ENCODE measurements at places on chromosomes 2 and 18.

DNA sequence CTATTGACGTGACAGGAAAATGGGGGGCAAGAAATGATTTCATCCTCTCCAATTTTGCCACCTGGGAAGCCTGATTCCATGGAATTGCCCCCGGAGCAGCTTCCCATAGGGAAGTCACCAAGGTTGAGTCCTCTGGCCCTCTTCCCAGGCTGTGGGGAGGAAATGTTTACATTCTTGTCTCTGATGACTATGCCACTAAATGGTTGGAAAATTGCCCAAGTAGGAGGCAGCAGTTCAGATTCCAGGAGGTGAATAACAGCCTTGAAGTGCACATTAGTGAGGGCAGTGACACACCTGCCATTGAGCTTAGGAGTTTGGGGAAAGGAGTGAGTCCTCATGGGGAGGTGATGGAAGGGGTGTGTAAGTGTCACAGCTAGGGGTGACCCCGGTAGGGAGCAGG is 449.2 kb upstream of the DCC start:
- DNase-seq, result no peak

DNA sequence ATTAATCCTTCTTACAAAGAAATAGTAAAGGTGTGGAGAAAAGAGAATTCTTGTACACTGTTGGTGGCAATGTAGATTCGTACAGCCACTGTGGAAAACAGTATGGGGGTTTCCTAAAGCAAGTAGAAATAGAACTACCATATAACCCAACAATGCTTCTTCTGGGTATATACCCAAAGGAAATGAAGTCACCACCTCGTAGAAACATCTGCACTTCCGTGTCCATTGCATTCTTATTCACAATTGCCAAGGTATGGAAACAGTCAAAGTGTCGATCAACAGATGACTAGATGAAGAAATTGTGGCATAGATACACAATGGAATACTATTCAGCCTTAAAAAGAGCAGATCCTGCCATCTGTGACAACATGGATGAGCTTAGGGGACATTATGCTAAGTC is 93.4 kb upstream of the TGIF1 start:
- DNase-seq, result no peak

DNA sequence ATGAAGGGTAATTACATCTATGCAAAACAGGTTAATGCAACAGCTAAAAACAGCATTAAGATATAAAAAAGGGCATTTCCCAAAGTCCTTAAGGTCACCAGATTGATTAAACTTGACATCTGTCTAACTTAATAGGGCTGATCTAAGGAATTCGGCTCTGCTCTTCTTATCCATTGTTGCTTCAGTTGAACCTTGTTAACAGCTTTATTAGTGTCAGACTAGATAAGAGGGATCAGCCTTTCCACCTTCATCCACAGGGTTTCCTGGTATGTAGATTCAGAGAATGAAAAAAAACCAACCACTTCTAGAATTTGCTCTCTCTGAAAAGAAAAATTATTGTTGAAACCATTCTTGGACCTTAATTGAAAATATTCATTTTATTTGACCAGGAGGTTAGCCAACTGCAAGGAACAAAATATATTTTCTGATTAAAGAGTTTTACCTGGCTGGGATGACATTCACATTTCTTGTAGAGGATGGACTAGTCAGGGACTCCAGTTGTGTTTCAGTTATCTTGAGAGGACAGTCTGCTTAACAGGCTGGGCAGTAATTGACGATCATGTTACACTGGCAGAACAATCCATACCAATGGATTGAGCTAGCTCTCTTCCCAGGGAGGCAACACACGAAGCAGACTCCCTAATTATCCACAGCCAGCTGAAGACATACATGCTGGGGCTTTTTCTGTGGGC is 357.4 kb upstream of the ACVR2A start:
- DNase-seq, result no peak

GRCh38 chr2:176473177-176473576 is 203.9 kb downstream of the MTX2 start:
- no peak for DNase-seq

DNA sequence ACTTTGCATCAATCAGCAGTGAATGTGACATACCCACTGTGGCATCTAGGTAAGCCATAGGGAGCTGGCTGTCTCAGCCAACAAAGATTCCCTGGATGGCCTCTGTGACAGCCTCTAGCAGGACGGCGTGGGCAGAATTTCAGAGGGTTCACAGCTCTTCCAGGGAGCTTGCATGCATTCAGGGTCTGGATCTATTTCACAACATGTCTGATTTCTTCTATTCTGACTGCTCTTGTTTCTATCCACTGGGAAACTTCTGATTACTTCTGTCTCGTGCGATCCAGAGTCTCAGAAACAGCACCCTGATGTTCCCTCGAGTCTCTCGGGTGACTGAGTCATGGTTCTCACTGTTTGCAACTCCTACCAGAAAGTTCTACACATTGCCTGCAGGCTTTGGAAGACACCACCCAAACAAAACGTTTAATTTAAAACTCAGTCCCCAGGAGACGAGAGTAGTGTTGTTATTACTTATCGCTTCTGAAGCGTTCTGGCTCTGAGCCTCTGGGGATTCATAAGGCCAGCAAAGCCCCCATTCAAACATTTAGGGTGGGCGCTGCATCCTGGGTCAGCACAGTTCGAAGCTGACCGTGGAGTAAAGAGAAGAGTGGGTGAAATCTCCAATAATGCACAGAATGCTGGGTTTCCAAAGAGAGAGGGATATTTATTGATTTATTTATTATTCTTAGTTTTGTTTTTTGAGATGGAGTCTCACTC is 41.9 kb upstream of the ODC1 start:
- DNase-seq, result no peak

Data from H9 (cell line).